AG10803 (cell line): ENCODE measurements at places on chromosomes 5 and 9.

DNA sequence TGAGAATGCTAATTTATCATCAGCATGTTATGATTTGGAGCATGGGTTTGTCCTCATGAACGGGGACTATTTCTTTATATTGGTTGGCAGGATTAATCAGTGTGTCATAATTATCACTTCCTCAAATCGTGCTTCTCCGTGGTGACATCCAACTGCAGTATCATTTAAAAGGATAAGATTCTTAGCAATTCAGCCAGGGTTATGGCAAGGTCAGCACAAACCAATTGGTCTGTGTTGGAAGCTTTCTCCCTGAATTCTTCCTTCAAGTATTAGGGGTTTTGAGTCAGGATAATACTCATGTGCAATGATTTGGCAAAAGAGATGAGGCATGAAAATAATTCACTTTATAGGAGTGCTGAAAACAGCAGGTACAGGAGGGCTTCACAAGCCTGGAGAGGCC, 5.5 kb upstream of the CAMLG start:
- no peak for DNase-seq

DNA sequence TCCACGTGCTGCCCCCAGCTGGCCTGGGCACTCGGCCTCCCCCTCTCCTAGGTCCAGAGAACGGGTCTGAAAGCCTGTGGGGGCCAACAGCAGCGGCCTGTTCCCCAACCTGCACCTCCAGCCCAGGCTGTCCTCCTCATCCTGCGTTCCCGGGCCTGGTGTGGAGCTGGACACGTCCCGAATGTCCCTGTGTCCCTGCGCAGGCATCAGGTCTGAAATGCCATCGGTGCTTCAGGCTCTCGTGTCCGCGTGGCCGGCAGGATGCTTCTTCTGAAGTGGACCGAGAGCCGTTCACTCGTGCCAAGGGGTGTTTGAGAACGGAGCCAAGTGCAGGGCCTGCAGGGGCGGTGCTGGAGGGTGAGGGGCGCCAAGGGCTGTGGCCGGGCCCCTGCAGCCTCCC, 24.7 kb upstream of the UBAC1 start:
- DNase-seq = no peak

- DNase-seq = no peak
Observed at GRCh38 chr9:131728961-131729360, 10.9 kb downstream of the RAPGEF1 start.

DNA sequence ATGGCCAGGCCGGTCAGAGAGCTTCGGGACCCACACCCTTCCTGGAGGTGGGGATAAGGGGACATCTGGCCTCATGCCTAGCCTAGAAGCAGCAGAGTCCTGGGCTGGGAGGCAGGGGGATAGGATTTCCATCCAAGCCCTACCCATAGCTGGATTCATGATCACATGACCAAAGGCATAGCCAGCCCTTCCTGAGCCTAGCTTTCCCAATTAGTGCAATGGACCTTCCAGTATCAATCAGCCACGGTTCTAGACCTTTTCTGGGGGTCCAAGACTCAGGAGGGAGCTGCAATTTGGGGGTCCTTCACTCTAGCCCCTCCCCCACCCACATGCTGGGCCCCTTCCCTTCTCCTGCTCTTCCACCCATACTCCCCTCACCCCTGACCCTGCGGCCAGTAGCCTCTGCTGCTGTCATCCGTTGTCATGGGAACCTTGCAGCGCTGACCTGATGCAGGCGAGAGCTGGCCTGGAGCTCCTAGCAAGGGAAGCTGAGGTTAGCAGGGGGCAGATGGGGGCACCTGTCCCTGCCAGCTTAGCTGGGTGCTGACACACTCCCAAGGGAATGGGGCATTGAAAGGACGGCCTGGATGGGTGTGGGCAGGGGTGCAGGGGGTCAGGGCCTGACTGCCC, 44.6 kb downstream of the CXXC5 start:
- no peak for DNase-seq

GRCh38 chr5:118531276-118531675, 457.1 kb downstream of the DTWD2 start:
- DNase-seq = no peak

DNA sequence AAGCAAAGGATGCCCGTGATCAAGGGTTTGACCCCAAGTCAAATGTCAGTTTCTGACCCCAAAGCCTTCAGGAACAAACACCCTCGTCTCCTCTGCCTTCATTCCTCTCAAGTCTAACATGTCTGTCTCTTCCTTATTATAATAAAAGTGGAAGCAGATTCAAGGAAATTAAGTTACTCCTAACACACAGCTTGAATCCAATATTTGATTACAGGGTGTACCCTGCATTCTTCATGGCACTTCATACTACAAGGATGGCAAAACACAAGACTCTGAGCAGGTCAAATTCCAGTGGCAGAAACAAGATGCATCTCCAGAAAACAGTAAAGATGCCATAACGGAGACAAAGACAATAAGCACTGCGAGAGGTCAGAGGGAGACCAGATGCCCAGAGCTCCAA, 119.2 kb upstream of the FAM120A start:
- DNase-seq = no peak

- peak; percentile 61 for DNase-seq
Observed at GRCh38 chr5:77935506-77936364, 159.6 kb upstream of the TBCA start.

DNA sequence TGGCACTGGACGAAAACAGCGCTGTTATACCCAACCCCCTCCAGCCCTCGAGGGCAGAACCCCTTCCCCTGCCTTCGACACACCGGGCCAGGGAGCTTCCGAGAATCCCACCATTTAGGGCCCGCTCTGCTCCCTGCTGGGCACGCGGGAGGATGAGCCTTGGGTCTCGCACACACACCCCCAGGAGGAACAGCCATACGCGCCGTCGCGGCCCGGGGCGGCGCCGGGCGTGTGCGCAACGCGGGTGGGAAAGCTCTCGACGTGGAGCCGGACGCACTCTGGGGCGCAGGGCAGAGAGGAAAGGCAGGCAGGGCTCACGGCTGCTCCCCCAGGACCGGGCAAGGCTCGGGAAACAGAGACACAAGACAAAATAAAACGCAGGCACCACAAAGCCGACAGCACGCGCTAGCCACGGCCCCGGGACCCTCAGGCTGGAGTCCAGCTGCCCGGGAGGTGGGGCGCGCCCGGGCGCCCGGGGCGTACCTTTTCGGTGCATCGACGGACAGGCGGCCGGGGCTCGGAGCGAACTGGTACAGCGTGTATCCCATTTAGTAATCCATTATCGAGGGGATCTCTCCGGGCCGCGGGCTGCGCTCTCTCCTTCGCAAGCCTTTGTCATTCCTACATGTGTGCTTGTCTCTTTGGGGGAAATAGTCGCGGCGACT, 789 bp downstream of the SEMA6A start:
- no peak for DNase-seq

GRCh38 chr5:171931163-171931562, 75.3 kb downstream of the FBXW11 start:
- DNase-seq = no peak

- no peak for DNase-seq
Observed at GRCh38 chr5:98103807-98104206, 669.7 kb upstream of the RGMB start.

DNA sequence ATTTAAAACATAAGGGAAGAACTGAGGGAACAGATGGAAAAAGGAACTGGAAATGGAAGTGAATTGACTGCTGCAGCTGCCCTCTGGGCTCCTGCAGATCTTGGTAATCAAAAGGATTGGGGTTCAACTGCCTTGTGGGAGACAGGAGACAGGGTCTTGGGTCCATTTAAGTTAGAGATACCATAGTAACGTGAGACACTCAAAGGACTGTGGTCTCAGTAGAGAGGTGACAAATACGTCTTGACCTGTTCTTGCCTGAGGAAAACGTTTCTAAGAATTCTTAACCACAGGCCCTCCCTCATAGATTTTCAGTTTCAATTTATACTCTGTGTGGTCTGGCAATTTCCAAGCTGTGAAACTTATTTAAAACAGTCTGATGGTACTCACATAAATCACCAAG, 100.8 kb upstream of the DHFR start:
- no peak for DNase-seq

DNA sequence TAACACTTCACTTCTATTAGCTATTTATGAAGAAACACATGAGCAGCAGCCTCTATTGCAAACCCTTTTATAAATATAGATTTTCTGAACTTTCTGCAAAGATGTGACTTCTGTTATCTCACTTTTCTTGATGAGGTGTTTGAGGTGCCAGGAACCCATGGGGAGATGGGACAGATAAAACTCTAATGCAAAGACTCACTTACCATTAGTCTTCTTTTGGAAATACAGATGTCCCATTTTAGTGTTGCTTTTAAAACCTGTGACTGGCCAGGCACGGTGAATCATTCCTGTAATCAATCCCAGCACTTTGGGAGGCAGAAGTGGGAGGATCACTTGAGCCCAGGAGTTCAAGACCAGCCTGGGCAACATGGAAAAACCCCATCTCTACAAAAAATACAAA, 171.3 kb upstream of the GAS1 start:
- DNase-seq = no peak

DNA sequence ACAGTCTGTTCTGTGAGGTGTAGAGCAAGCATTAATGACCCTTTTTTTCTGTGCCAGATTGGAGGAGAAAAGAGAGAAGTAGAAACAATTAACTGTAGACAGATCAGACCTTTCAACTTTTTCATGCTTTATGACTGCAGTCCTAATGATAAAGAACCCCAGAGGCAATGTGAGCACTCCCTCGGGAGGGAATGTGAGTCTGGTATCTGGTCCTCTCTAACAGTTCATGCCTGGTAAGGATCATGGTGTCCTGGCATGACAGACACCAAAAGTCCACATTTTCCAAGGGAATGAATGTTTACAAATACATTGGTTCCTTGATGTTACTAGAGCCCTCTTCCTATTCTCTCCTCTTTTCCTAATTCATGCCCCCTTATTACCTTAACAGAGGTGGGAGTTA, 70.3 kb downstream of the MTAP start:
- DNase-seq = no peak

- DNase-seq = no peak
Observed at GRCh38 chr5:58264276-58264675, 195.6 kb downstream of the PLK2 start.

DNA sequence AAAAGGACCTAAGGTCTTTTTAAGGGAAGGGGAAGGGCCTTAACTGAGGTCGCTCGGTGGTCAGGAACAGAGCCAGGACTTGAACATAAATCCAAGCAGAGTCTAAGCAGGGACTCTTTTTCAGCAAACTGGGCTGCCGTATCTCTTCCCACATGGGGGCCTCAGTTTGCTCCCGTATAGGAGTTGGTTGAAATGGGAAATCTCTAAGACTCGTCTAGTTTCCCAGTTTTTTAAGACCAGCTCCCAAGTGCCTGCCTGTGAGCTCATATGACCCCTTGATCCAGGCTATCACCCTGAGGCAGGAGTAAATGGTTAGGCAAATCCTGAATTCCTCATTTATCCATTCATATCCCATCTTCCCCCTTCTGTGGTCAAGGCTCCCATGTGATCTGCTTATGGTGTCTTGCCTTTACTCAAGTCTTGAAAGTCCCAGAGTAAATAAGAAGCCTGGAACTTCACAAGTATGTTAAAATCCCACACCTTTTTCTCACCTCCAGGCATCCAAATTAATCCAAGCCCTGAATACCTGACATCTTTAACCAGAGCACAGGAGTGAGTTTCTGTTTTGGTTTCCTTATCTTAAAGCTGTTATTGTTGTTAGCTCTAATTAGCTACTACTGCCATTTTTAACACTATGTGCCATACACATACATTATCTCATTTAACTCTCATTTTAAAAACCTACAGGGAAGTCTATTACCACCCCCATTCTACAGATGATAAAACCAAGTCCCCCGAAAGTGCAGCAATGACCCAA, 3.0 kb downstream of the ARSI start:
- DNase-seq = peak; percentile 46

DNA sequence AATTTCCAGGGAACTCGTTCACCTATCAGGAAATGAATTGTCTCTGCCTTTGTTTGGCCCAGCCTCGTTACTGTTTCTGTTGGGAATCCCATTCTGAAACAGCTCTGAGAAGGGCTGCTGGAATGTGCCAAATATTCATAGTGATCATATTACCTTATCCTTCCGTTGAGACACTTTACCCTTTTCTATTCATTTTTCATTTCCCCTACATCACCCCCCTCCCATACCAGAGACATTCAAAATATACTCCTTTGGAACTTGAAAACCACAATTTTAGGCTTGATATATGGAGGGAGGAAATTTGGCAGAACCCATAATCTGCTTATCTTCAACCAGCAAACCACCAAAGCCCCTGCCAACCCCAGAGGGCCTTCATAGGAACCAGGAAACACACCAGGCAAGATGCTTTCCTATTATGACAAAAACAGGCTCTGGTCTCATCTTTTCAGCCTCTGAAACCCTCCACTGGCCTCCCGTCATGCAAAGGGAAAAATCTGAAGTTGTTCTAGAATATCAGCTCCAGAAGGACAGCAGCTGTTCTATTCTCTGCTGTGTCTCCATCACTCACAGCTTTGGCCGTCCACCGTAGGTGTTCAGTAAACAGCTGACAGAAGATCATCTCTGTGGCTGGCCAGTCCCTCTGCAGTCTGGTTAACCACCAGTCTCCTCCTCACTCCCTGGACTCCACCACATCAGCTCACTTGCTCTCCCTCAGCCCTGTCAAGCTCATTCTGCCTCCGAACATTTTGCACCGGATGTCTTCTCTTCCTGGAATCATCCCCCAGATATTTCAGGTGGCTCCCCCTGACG, 217.2 kb upstream of the WWC1 start:
- peak; percentile 75 for DNase-seq

- DNase-seq = no peak
Observed at GRCh38 chr9:34486572-34486971, 28.0 kb downstream of the DNAI1 start.

- no peak for DNase-seq
Observed at GRCh38 chr9:131097126-131097947, 1.0 kb downstream of the AIF1L start.

DNA sequence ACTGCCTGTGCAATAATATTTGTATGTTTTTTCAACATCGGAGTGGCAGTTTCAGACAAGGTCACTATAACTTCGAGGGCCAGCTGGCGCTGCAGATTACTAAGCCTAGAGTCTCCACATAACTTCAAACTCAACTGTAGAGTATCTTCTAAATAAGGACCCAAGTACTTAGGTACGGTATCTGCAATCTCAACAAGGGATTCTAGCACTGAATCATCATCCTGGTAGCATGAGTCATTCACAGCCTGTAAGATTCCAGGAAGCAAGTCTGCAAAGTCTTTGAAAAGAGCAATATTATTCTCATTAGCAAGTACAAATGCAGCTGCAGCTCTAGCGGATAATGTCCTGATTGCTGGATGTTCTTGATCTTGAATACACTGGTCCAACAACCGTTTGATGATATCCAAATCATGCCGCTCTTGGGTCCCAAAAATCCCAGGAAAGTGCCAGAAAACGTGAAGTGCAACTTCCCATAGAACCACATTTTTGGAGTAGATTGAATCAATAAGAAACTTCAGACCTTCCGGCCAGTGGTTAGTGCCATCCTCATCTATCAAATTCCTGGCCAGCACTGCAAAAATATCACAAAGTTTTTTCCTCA, 654 bp downstream of the RANBP6 start:
- peak; percentile 46 for DNase-seq
